ENCODE measurements at places on chromosomes 6 and 20. TPM values are rescaled to one million over a fixed set of nuclear protein-coding genes. Genes with fewer than 3 reads are reported as not detected.

SLC35A1 gene
- total RNA-seq = 15.2 TPM

C6orf15 gene
- total RNA-seq = not detected

TRIM26 gene
- 39.7 TPM for total RNA-seq

MPIG6B gene
- not detected for total RNA-seq

C6orf58 gene
- total RNA-seq = not detected

GLP1R gene
- not detected for total RNA-seq

PGC gene
- total RNA-seq = not detected

CLPSL1 gene
- not detected for total RNA-seq

KIAA0408 gene
- 0.87 TPM for total RNA-seq

NNAT gene
- 13.8 TPM for total RNA-seq

HSPA1A gene
- 161 TPM for total RNA-seq

PREX1 gene
- total RNA-seq = 84.9 TPM

Measured in glomerular endothelial cell (primary cell).